Fibroblast of the conjunctiva (primary cell): ENCODE measurements at places on chromosomes 7 and 10.

GRCh38 chr7:111401516-111401915 lies 160.8 kb downstream of the IMMP2L start:
- DNase-seq, result no peak

DNA sequence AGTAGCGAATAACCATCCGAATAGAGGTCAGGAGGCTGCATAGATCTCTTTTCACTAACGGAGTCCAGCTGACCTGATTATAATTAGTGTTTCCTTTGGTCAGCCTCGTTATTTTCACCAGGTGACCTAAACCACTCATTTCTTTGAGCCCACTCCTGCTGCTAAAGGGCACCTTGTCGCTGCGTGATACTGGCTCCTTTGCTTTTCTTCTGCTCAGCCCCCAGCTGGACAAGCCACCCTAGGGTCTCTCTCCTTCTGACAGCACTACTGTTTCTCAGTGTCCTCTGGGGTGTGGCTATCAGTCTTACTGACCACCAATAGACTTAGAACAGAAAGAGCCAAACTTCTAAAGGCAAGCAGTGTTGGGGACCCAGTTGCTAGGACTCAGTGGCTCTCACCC lies 2.7 kb upstream of the IGFBP3 start:
- no peak for DNase-seq

DNA sequence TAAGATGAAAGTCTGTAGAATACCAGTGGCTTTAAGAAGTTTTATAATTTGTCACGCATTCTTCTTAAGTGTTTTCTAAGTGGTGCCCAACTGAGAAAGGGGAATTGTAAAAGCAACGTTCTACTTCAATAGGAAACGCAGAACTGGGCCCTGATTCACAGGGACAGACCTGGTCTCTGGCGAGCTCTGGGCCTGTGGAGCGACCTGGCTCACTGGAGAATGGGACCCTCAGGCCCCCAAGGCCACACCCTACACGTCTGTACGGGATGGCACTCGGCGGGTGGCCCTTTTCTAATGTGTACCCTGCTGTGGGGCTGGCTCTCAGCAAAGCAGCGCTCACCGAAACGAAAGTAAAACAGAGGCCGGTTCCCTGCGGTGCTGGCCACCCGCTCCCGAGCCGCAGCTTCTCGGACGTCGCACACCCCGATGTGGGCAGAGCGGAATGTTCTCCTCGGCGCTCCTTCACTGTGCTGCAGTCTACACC lies 205.0 kb downstream of the DIP2C start:
- DNase-seq, result no peak

DNA sequence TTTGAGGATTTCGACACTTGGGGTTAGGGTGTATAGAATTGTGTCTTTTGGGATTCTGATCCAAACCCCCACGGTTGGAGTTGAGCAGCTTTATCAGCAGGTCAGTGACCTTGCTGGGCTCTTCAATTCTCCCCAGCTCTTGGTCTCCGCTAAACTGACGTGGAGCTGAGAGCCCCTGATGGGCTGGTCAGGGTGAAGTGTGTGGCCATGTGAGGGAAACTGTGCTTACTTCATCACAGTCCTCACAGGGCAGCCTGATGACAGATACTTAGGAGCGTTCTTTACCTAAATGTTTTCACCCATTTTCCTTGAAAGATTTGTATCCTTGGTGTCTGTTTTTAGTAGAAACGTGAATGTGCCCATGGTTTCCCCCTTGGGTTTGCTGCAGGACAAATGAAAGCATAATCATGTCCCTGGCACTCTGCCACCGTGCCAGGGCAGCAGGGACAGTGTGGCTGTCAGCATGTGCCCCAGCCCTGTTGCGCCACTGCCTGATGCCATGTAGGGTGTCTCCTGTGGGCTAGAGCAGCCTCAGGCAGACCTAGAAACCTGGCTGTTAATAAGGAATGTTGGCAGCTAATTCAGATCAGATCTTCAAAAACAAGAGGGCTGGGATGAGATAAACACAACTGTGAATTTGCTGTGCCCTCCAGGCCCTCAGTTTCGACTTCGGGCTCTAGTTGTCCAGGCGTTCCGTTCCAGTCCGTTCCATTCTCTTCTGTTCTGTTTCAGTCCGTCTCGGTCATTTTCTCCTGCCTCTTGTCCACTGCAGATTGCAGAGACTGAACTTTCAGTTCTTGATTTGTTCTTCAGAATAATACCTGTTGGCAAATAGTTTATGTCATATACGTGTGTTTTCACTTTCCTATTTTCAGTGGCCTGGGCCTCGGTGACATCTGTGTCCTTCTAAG lies 96.8 kb downstream of the TRRAP start:
- no peak for DNase-seq

GRCh38 chr10:34049887-34050286 lies 715.4 kb upstream of the NRP1 start:
- DNase-seq, result peak; percentile 34

DNA sequence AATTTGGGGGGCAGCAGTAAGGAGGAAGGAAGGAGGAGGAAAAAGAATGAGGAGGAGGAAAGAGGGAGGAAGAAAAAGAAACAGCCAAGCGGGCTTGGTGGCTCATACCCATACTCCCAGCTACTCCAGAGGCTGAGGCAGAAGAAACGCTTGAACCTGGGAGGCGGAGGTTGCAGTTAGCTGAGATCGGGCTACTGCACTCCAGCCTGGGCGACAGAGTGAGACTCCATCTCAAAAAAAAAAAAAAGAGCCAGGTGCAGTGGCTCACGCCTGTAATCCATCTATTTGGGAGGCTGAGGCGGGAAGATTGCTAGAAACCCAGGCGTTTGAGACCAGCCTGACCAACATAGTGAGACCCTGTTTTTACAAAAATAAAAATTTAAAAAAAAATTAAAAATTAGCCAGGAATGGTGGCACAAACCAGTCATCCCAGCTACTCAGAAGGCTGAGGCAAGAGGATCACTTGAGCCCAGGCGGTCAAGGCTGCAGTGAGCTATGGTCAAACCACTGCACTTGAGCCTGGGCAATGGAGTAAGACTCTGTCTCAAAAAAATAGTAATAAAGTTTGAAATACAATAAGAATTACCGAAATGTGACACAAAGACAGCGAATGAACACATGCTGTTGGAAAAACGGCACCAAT lies 14.1 kb upstream of the CRCP start:
- DNase-seq, result no peak

- DNase-seq, result no peak
Measured at GRCh38 chr10:114279901-114280644, 41.0 kb downstream of the VWA2 start.

DNA sequence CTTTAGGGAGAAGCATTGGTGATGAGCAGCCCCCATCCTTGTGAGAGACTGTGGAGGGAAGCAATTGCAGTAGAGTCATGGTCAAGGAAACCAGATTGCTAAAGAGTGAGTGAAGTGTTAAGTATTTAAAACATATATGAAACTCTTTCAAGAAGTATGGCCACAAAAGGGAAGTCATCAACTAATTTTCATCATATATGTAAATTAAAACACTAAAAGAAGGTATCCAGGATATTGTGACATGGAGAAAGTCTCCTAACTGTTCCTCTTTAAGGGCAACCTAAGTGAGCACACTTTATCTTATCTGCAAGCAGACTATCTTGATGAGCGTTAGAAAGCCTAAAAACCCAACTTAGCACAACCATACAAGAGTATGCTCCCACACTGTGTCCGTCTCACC lies 69.7 kb downstream of the CD36 start:
- no peak for DNase-seq

DNA sequence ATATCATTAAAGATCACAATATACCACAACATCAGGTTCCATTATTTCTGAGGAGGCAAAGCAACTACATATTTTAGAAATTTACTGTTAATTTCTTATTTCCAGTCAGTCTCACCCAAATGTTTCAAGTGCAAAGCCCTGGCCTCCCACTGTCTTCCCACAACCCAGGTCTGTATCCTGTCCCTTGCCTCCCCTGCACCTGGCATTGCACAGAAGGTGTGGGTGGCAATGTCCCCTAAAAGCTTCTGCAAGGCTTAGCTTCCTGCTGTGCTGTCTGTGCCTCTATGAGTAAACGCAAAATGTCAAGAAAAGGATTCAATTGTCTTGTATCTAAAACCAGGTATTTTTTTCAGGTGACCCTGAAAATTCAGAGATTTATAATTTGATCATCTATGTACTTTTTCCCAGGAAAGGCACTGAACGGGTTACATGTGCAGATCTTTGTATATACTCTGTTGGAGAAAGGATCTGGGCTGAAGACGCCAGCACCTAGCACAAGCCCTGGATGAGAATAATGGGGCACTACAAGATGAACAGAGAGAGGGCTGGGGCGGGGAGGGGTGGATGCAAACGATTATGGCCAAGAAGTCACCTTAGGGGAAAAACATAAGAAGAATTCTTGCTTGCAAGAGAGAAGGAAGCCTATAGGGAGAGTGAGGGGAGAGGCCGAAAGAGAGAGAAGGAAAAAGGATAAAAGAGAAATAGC lies 3.1 kb upstream of the ANTXRL start:
- DNase-seq, result no peak

DNA sequence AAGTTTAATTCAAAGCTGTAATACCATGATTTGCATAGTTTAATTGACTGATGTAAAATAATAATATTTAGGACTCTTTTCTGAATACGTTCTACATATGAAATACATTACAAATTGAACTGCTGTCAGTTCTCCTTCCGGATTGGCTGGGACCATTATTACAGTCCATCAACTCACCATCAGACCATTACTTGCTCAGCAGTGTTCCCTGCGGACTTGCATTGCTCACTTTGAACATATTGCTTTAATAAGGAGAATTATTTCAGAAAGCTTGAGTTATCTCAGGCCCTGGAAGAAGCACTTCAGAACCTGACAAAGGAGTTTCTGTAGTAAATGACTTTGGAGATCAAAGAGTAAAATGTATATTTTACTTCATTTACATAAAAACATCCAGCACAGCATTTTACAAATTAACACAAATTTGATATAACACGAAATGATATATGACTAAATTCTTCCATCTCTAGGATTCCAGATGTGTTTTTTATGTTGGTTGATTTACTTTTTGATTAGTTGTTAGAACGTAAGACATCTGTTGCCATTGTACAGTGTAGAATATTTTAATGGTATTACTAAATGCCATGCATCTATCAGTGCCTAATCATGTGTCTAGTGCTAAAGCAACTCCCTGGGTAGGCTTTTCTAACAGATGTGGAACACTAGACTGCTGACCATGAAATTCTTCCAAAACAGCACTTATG lies 418.5 kb upstream of the SEMA3A start:
- DNase-seq, result peak; percentile 26

- no peak for DNase-seq
Measured at GRCh38 chr7:122628651-122629411, 70.1 kb downstream of the RNF133 start.

DNA sequence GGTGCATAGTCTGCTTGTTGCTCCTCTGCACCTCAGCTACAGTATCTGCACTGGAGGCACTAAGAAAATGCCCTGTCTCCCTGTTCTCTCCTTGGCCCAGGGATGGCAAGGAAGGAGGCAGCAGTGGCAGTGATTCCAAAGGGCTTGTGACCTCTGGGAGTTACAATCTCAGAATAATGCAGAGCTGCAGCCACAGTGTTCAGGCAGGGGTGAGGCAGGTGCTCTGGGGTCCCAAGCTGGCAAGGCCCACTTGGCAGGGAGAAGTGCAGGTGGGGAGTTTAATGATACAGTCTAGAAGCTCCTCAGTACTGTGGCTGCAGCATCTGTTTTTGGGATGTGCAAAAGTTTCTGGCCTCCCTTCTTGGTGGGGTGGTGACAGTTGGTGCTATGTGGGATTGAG lies 456.4 kb downstream of the CCSER2 start:
- DNase-seq, result no peak

DNA sequence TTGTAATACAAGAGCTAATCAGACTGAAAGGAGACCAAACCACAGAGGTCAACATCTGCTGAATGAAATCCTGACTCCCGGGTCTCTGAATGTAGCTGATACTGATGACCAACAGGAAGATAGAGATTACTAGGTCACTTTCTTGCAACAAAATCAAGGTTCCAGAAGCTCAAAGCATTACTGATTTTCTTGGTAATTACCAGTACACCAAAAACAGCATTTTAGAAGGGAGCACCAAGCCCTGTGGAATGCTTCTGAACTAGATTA lies 177.7 kb downstream of the SLC25A13 start:
- no peak for DNase-seq

- no peak for DNase-seq
Measured at GRCh38 chr7:11517853-11518252, 314.1 kb downstream of the THSD7A start.

DNA sequence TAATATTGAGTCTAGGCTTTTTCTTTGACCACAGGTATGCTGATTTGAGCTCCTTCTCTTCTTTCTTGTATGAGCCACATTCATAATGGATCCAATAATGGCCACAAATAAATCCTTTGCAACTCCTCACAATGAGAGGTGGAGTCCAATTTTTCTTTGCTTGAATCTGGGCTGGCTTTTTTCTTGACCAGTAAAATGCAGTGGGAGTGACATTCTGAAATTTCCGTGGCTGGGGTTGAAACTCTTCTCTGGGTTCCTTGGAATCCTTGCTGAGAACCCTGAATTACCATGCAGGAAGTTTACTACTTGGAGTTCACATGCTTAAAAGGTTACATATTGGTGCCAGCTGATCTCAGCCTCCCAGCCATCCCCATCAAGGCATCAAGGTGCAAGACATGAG lies 22.4 kb upstream of the FAM180A start:
- no peak for DNase-seq
